Lower lobe of right lung (tissue), 2 donors: ENCODE measurements at places on chromosomes 2 and 18. TPM values are rescaled to one million over a fixed set of nuclear protein-coding genes. Genes with fewer than 3 reads are reported as not detected.

Gene UGT1A4
- total RNA-seq: not detected

DNA sequence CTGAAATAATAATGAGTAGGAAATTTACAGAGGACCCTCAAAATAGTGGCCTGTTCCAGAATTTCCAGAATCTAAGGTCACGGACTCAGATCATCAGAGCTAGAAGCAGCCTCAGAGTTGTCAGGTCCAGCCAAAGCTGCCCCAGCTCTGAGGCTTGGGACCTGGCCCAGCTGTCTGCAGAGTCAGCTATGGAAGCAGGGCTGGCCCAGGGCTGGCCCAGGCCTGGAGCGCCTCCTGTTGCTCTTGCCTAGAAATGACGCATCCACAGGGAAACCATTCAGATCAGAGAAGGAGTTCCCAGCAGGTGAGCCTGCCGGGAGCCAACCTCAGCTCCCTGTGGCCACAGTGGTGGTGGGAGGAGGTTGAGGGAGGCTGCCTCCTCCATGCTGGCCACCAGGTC lies 106.7 kb upstream of the ARL4C start:
- H3K36me3 ChIP-seq: no peaks in the 10 kb centered on the region
- no peaks in the 10 kb centered on the region for H3K4me1 ChIP-seq
- H3K27me3 ChIP-seq: no peaks in the 10 kb centered on the region
- no peak for DNase-seq
- no peak overlapping the region for H3K27ac ChIP-seq

DNA sequence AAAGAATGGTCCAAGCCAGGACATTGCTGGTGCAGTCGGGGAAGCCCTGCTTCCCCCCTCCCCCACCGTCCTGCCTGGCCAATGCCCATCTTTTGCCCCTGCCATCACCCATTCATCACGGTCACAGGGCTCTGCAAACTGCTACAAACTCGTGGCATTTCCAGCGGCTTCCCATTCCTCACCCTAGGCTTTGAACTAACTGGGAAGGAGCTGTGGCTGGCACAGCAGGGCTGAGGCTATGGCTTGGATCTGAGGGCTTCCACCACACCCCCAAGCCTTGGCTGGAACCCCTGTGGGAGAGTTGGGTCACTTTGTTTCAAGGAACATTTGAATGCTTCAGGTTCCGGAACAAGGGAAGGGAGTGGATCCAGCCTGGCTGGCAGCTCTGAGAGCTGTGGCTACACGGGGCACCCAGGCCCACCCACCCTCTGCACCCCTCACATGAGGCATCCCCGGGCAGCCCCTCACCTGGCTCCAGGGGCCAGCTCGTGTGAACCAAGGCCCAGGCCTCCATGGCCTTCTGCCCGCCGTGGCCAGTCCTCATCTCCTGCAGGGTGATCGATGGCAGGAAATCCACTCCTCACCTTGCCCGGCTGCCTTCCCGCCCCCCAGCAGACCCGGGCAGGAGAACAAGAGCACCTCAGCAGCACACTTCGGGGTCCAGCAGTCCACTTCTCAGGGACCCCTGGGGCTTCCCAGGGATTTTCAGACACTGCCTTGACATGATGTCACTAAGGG lies 58.8 kb upstream of the OTOS start:
- no peak overlapping the region for H3K27ac ChIP-seq
- no peaks in the 10 kb centered on the region for H3K36me3 ChIP-seq
- no peak for DNase-seq

GRCh38 chr2:171163261-171163660 lies 2.6 kb upstream of the TLK1 start:
- H3K27ac ChIP-seq: no peak overlapping the region
- DNase-seq: no peak
- no peak overlapping the region for H3K4me3 ChIP-seq
- peaks cover 14% of the 10 kb centered on the region for H3K4me1 ChIP-seq

DNA sequence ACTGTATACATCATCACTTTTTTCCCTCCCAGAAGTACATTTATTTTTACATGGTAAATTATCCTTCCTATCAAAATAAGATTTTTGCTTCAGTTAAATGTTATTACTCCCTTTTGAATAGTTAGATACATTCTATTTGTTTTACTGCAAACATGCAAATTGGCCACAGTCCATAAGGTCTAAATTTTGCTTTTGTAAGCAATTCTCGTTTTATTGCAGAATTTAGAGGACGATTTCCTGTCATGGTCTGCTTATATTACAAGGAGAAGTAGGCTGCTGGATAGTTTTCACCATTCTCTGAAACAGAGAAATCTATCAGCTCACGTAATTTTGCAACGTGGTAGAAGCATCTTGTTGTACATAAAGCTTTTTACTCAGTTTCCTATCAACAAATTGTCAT lies 1632.5 kb downstream of the LRP1B start:
- H3K27me3 ChIP-seq: no peaks in the 10 kb centered on the region
- H3K36me3 ChIP-seq: no peaks in the 10 kb centered on the region
- DNase-seq: no peak
- no peak overlapping the region for H3K27ac ChIP-seq
- no peak overlapping the region for H3K4me3 ChIP-seq

Gene IL36G
- not detected for total RNA-seq

Gene PROM2
- 6.0 TPM for total RNA-seq

Gene BCS1L
- total RNA-seq: 26.7 TPM

- no peak overlapping the region for H3K4me3 ChIP-seq
- H3K36me3 ChIP-seq: no peaks in the 10 kb centered on the region
- H3K27me3 ChIP-seq: peaks cover 10% of the 10 kb centered on the region
- DNase-seq: no peak
Measured at GRCh38 chr2:136402281-136402680, 284.3 kb upstream of the CXCR4 start.

DNA sequence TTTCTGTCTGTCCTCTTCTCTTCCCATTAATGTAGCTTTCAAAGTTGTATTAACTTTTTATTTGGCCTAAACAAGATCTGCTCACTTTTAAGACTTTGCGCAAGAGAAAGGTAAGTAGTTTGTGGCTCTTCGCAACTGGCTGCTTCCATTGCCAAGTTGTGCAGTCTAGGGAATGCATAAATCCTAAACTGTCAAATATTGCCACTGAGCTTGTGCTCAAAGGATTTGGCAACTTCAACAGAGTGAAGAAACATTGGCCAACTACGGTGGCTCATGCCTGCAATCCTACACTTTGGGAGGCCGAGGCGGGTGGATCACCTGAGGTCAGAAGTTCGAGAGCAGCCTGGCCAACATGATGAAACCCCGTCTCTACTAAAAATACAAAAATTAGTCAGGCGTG lies 826.4 kb downstream of the EPHA4 start:
- H3K4me3 ChIP-seq: no peak overlapping the region
- no peak overlapping the region for H3K27ac ChIP-seq
- no peaks in the 10 kb centered on the region for H3K27me3 ChIP-seq
- no peaks in the 10 kb centered on the region for H3K4me1 ChIP-seq

- no peaks in the 10 kb centered on the region for H3K36me3 ChIP-seq
- no peaks in the 10 kb centered on the region for H3K27me3 ChIP-seq
- H3K27ac ChIP-seq: no peak overlapping the region
Measured at GRCh38 chr2:26745609-26746327, 18.3 kb upstream of the SLC35F6 start.

DNA sequence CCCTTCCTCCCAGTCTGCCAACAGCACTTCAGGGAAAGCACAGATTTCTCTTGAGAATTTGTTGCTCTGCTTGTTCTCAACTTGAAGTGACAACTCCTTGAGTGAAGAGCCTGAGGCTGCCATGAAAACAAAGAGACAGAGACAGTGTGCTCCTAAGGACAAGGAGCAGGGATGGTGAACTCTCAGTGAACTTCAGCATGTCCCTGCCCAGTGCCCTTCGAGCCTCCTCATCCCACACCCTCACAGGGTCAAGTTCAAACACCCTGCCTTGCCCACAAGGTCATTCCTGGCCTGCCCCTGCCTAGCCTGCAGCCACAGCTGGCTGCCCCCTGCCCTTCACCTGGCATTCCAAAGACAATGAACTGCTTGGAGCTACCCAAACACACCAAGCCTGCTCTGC lies 343.5 kb upstream of the KLHL29 start:
- H3K4me3 ChIP-seq: no peak overlapping the region
- H3K36me3 ChIP-seq: no peaks in the 10 kb centered on the region
- no peak for DNase-seq
- H3K27me3 ChIP-seq: no peaks in the 10 kb centered on the region
- no peaks in the 10 kb centered on the region for H3K4me1 ChIP-seq
- no peak overlapping the region for H3K27ac ChIP-seq

Gene ANKRD62
- 0.27 TPM for total RNA-seq

DNA sequence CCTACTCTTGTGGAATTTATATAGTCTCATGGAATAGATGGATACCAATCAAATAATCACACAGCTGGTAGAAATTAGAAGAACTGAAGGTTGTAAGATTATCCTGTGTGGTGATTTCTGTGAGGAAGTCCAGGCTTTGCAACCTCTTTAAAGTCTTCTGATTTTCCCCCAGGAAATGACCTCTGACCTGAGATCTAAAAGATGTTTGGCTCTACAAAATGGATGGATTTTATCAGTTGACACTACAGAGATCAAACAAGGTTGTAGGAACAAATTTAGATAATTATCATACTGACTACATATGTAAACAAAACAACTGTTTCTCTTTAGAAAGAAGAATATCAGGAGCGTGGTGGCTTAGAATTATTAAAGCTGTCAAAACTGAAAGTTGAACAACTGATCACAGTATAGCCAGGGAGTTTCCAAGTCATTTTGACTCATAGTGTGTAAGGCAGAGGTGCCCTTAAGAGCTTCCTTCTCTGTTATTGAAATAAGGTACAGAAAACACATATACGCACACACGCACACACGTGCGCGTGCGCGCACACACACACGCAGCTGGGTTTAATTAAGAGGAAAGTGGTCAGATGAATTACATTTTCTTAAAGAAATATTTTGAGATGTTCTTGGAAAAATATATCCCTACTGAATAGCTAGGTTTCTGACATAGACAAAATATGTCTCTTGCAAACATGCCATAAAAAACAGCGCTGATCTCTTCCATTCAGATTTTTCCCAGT lies 35.5 kb upstream of the PELI1 start:
- no peak overlapping the region for H3K4me3 ChIP-seq
- no peaks in the 10 kb centered on the region for H3K36me3 ChIP-seq
- no peak for DNase-seq
- H3K27me3 ChIP-seq: no peaks in the 10 kb centered on the region
- no peak overlapping the region for H3K27ac ChIP-seq

Gene NETO1
- total RNA-seq: not detected

DNA sequence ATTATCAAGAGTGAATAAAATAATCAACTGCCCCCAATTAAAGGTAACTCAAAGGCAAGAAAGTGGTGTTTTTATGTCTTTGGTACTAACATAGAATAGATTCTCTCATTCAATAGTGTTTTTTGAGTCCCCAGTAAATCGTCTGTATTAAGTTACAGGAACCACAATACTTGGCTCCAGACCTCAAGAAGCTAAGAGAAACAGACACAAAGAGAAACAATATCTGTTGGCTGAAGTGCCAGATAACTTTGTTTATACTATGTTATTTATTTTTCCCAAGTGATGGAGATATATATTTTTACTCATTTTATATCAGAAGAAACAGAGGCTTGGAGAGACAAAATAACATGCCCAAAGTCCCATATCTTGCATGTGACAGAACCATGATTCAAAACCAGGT lies 201.7 kb upstream of the HNRNPA3 start:
- no peak overlapping the region for H3K27ac ChIP-seq
- H3K27me3 ChIP-seq: no peaks in the 10 kb centered on the region
- H3K4me1 ChIP-seq: no peaks in the 10 kb centered on the region
- no peak for DNase-seq

Gene IL1RL1
- total RNA-seq: 69.6 TPM

- H3K4me1 ChIP-seq: peaks cover 39% of the 10 kb centered on the region
- no peak overlapping the region for H3K4me3 ChIP-seq
- peaks cover 7% of the 10 kb centered on the region for H3K27me3 ChIP-seq
- no peak for DNase-seq
Measured at GRCh38 chr2:98912221-98912851, 23.7 kb downstream of the CRACDL start.

GRCh38 chr2:69007169-69007568 lies 5.8 kb upstream of the ANTXR1 start:
- no peaks in the 10 kb centered on the region for H3K27me3 ChIP-seq
- no peak overlapping the region for H3K27ac ChIP-seq
- H3K36me3 ChIP-seq: no peaks in the 10 kb centered on the region
- no peak for DNase-seq
- H3K4me3 ChIP-seq: no peak overlapping the region

DNA sequence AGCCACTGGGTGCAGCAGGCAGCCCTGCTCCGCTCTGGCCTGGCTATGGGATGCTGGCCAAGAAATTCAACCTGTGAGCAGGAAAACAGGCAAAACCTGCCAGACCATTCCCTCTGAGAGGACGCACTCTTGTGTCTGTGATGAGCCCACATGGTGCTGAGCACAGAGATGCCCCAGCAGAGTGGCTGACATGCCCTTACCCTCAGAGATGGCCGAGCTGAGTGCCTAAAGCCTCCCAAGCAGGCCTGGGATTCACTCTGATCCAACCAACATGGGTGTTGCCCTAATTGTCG lies 34.3 kb upstream of the TAF1B start:
- H3K4me3 ChIP-seq: no peak overlapping the region
- H3K36me3 ChIP-seq: no peaks in the 10 kb centered on the region
- peaks cover 4% of the 10 kb centered on the region for H3K27me3 ChIP-seq

DNA sequence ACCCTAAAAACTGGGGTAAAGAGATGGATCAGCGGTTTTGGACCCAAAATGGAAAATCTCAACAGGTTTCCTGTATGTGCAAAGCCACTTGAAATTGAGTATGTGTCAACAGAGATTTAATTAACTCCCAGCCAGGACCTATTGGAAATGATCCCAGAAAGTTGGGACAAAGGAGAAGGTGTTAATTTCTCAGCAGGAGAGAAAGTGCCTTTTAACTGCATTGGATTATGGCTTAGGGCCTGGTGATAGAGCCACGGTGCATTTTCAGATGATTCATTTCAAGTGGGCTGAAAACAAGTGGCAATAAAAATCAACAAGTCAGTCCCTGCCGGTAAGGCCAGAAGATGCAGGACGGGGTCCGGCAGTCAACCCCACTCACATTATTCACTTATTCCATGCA lies 80.2 kb upstream of the BCL11A start:
- H3K36me3 ChIP-seq: no peaks in the 10 kb centered on the region
- H3K27me3 ChIP-seq: no peaks in the 10 kb centered on the region
- no peaks in the 10 kb centered on the region for H3K4me1 ChIP-seq
- H3K27ac ChIP-seq: no peak overlapping the region

Gene COLEC12
- 79.2 TPM for total RNA-seq

- DNase-seq: no peak
- H3K27me3 ChIP-seq: no peaks in the 10 kb centered on the region
- no peaks in the 10 kb centered on the region for H3K36me3 ChIP-seq
Measured at GRCh38 chr2:457792-458424, 170.0 kb upstream of the ALKAL2 start.

Gene SERPINB13
- not detected for total RNA-seq

Gene FOXI3
- total RNA-seq: not detected

- H3K27ac ChIP-seq: no peak overlapping the region
- H3K4me3 ChIP-seq: no peak overlapping the region
- H3K27me3 ChIP-seq: no peaks in the 10 kb centered on the region
- no peaks in the 10 kb centered on the region for H3K36me3 ChIP-seq
- H3K4me1 ChIP-seq: no peaks in the 10 kb centered on the region
Measured at GRCh38 chr2:158104903-158105302, 3.2 kb downstream of the UPP2 start.

Gene REEP1
- 6.9 TPM for total RNA-seq

Gene GAD1
- not detected for total RNA-seq
